ENCODE measurements at places on chromosomes 11 and 22.
A peak's percentile ranks its signal among the peaks of the same experiment; 100 is the strongest.

GRCh38 chr11:2259466-2259830, 10.9 kb downstream of the ASCL2 start:
- H3K36me3 ChIP-seq = no peaks in the 10 kb centered on the region
- H3K27ac ChIP-seq = no peak overlapping the region
- peaks cover 95% of the 10 kb centered on the region for H3K27me3 ChIP-seq
- no peak overlapping the region for H3K4me3 ChIP-seq

DNA sequence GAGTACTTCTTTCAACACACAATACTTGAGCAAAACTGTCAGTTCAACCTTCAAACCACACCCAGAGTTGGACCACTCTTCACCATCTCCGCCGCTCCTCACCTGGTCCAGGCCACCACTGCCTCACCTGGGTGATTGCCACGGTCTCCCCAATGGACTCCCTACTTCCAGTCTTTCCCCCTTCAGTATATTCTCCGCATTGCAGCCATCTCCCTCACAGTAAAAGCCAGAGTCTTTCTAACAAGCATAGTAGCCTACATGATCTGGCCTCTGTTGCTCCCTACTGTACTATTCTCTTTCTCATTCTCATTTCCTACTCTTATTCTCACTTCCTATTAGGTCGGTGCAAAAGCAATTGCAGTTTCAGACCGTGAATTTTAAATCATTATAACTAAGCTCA, 28.5 kb downstream of the AASDHPPT start:
- no peaks in the 10 kb centered on the region for H3K36me3 ChIP-seq
- H3K27me3 ChIP-seq = no peaks in the 10 kb centered on the region
- no peaks in the 10 kb centered on the region for H3K4me1 ChIP-seq
- no peak for DNase-seq

DNA sequence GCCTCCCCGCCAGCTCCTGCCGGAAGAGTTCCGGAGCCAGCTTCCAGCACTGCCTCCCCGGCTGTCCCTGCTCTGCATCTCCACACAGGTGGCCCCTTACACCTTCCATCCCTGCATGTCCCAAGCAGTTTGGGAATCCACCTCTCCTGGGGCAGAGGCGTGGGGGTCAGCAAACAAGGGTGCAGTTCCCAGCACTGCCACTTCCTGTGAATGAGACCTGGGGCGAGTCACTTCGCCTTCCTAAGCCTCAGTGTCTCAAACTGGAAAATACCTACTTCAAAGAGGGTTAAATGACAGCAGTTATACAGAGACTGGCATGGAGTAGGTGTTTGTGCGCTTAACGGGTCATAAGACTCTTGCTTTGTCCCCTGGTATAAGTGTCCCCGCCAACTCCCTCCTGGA, 5.2 kb downstream of the CYTH4 start:
- H3K4me1 ChIP-seq = peaks cover 18% of the 10 kb centered on the region
- H3K27me3 ChIP-seq = no peaks in the 10 kb centered on the region

- no peak overlapping the region for H3K4me3 ChIP-seq
- no peak overlapping the region for H3K27ac ChIP-seq
- H3K4me1 ChIP-seq = peaks cover 6% of the 10 kb centered on the region
- DNase-seq = no peak
Measured at GRCh38 chr11:45181193-45181888, 34.9 kb downstream of the PRDM11 start.

GRCh38 chr11:57639321-57640067, 10.2 kb downstream of the YPEL4 start:
- no peak overlapping the region for H3K4me3 ChIP-seq
- peaks cover 3% of the 10 kb centered on the region for H3K4me1 ChIP-seq
- no peak overlapping the region for H3K27ac ChIP-seq
- no peaks in the 10 kb centered on the region for H3K36me3 ChIP-seq

- H3K36me3 ChIP-seq = no peaks in the 10 kb centered on the region
- H3K4me1 ChIP-seq = peaks cover 24% of the 10 kb centered on the region
- H3K27ac ChIP-seq = peak within 1 kb of the TSS; percentile 54
- H3K27me3 ChIP-seq = peaks cover 9% of the 10 kb centered on the region
- peak within 1 kb of the TSS; percentile 63 for H3K4me3 ChIP-seq
- DNase-seq = peak; percentile 43
Measured at GRCh38 chr22:50529897-50530579, at the start of gene TYMP. Gene TYMP, minus strand, starts transcription at chr22:50530012. Its CDS starts 303 bp downstream, at chr22:50529709.

- no peaks in the 10 kb centered on the region for H3K36me3 ChIP-seq
- no peak overlapping the region for H3K27ac ChIP-seq
- no peak for DNase-seq
- no peak overlapping the region for H3K4me3 ChIP-seq
- H3K4me1 ChIP-seq = no peaks in the 10 kb centered on the region
Measured at GRCh38 chr11:86129740-86130540, 61.1 kb upstream of the PICALM start.

DNA sequence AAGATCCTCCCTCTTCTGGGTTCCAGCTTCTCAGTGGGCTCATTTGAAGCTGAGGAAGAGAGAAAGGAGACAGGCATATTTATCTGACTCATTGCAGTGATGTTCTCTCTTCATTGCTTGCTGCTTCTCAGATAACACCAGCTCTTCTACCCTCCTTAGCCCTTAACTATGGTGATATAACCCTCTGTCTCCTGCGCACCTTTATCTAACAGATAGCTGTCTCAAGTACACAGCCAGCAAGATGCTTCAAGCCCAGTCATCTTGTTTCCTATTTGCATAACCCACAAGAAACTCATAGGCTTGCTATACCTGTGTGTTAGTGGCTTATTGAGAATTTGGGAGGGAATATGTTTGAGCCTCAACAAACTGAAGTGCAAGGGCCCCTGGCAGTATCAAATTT, 12.6 kb downstream of the PRSS23 start:
- DNase-seq = no peak
- no peaks in the 10 kb centered on the region for H3K36me3 ChIP-seq
- no peaks in the 10 kb centered on the region for H3K4me1 ChIP-seq
- H3K27ac ChIP-seq = no peak overlapping the region
- no peak overlapping the region for H3K4me3 ChIP-seq

GRCh38 chr11:61495801-61496601, 12.5 kb upstream of the LRRC10B start:
- no peak for DNase-seq
- peaks cover 20% of the 10 kb centered on the region for H3K27me3 ChIP-seq
- H3K4me3 ChIP-seq = no peak overlapping the region
- no peak overlapping the region for H3K27ac ChIP-seq
- no peaks in the 10 kb centered on the region for H3K4me1 ChIP-seq

DNA sequence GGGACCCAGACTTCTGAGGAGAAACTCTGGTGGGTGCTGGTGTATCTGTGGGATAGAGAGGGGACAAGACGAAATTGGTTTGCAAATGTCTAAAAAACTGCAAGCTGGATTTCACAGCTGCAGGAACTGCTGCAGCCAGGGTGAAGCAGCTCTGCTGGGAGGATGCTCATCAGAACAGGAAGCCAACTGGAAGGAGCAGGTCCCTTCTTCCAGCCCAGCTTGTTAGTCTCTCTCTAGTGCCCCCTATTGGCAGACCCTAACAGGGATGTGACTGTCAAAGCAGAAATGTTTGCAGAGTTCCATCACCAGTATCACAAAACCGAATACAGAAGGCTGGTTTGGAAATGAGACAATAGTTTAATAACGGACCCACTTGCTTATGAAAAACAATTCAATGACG, 74.8 kb upstream of the SLC22A12 start:
- no peaks in the 10 kb centered on the region for H3K4me1 ChIP-seq
- H3K27me3 ChIP-seq = peaks cover 98% of the 10 kb centered on the region

- H3K4me1 ChIP-seq = no peaks in the 10 kb centered on the region
- H3K36me3 ChIP-seq = no peaks in the 10 kb centered on the region
- H3K27ac ChIP-seq = no peak overlapping the region
- DNase-seq = no peak
- no peaks in the 10 kb centered on the region for H3K27me3 ChIP-seq
- no peak overlapping the region for H3K4me3 ChIP-seq
Measured at GRCh38 chr22:46639843-46640242, 19.7 kb downstream of the GRAMD4 start.

GRCh38 chr22:37190262-37190780, 2.3 kb upstream of the C1QTNF6 start:
- peaks cover 29% of the 10 kb centered on the region for H3K4me1 ChIP-seq
- H3K27ac ChIP-seq = no peak overlapping the region
- no peaks in the 10 kb centered on the region for H3K27me3 ChIP-seq
- no peak overlapping the region for H3K4me3 ChIP-seq

DNA sequence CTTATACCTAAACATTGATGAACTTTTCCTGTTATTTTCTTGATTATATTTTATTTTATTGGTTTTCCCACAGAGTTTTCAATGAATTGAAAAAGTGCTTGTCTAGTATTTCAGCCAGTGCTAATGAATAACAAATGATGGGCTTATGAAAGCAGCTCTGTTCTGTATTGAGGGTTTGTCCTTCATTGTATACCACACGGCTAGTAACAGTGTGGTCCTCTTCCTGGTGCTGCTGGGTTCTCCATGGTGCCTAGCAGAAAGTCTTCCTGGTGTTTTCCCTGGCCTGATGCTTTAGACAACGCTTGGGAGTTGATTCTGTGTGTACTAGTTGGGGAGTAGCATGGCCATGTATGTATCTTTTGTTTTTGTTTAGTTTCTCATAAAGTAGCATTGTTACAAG, 89.1 kb downstream of the MTMR3 start:
- DNase-seq = no peak
- H3K4me1 ChIP-seq = no peaks in the 10 kb centered on the region
- H3K4me3 ChIP-seq = no peak overlapping the region
- no peak overlapping the region for H3K27ac ChIP-seq

GRCh38 chr11:88538098-88538497, 200.6 kb upstream of the CTSC start:
- DNase-seq = no peak
- H3K36me3 ChIP-seq = no peaks in the 10 kb centered on the region
- H3K27ac ChIP-seq = no peak overlapping the region
- no peaks in the 10 kb centered on the region for H3K27me3 ChIP-seq
- H3K4me3 ChIP-seq = no peak overlapping the region

DNA sequence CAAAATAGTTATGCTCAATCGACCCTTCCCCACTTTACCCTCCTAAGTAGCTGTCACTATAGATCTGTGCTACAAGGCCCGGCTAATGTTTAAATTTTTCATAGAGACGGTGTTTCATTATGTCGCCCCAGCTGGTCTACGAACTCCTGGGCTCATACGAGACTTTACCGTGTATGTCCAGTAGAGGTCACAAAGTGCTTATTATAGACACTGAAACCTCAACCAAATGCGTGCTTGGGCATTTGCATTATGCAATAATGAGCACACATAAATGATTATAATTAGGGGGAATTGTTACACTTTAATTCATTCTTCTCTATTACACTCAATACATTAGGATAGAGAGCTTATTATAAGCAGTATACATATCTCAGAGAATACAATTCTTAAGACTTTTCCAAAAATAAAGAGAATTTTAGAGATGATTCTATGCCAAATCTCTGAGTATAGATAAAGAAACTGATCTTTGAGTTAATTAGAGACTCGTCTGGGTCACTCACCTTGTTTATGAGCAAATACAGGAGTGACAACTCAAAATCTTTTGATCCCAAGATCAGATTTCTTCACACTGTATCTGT, 12.5 kb upstream of the MRPL16 start:
- H3K27me3 ChIP-seq = no peaks in the 10 kb centered on the region
- no peaks in the 10 kb centered on the region for H3K36me3 ChIP-seq
- H3K4me1 ChIP-seq = peaks cover 19% of the 10 kb centered on the region

DNA sequence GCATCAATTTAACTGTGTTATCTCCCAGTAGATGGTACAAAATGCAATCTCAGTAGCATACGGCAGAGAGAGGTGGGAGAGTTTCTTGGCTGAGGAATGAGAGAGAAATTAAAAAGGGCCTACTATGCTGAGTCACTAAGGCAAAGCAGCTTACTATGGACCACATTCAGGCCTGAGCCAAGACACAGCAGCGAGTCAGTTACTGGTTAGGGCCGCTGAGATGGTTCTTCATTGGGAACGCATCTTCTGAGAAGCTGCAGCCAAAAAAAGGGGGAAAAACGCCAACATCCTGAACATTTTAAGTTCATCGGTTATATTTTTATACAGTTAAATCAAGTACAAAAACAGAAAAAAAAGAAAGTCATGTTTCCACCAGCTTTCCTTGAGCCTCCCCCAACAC, 61.1 kb upstream of the BDNF start:
- no peak overlapping the region for H3K27ac ChIP-seq
- no peaks in the 10 kb centered on the region for H3K4me1 ChIP-seq
- no peaks in the 10 kb centered on the region for H3K27me3 ChIP-seq
- no peak for DNase-seq
- no peak overlapping the region for H3K4me3 ChIP-seq

DNA sequence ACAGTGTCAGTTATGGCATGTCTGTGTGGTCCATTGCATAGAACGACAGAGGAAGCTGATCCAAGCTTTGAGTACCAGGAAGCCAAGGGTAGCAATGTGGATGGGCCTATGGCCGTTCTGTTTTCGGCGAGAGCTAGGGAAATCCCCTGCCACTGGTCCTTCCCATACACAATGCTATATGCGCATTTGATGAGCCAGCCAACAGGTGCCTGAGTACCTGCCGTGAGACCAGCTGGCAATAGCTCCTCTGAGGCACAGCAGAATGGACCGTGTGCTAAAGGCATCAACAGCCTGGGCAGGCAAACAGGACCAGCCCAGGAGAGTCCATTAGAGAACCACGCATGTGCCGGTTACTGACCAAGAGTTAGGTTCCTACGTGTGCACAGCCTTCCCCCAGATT, 753.0 kb downstream of the NTM start:
- DNase-seq = peak; percentile 54
- peaks cover 11% of the 10 kb centered on the region for H3K4me1 ChIP-seq
- H3K27ac ChIP-seq = peak overlapping the region; percentile 16
- H3K27me3 ChIP-seq = no peaks in the 10 kb centered on the region

- no peak overlapping the region for H3K27ac ChIP-seq
- no peak overlapping the region for H3K4me3 ChIP-seq
- H3K4me1 ChIP-seq = no peaks in the 10 kb centered on the region
- no peaks in the 10 kb centered on the region for H3K36me3 ChIP-seq
- DNase-seq = no peak
- H3K27me3 ChIP-seq = peaks cover 71% of the 10 kb centered on the region
Measured at GRCh38 chr22:19704355-19705015, 9.8 kb upstream of the SEPTIN5 start.

- H3K27ac ChIP-seq = no peak overlapping the region
- no peaks in the 10 kb centered on the region for H3K36me3 ChIP-seq
- no peak for DNase-seq
- H3K4me1 ChIP-seq = peaks cover 5% of the 10 kb centered on the region
- H3K27me3 ChIP-seq = 0 out of 2 replicates have a peak, but pooled peaks cover 4% of the 10 kb centered on the region
Measured at GRCh38 chr11:123474994-123475393, 44.9 kb downstream of the GRAMD1B start.

DNA sequence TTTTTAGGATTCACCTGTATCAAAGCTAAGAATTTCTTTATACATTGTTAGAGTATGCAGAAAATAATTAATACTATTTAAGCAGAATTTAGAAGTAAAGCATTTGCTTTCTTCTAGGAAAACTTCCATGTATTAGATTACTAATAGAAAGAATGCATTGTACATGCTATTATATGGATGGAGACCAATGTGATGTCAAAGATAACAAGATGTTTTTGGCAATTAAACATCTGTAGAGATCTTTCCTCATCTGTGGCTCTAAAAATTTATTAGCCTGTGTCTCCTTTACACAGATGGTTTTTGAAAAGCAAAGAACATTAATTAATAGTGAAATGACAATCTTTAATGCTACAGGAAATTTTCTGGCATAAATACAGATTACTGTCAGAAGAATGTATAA, 198.4 kb upstream of the CCDC179 start:
- no peaks in the 10 kb centered on the region for H3K27me3 ChIP-seq
- H3K4me3 ChIP-seq = no peak overlapping the region
- no peaks in the 10 kb centered on the region for H3K36me3 ChIP-seq
- no peak overlapping the region for H3K27ac ChIP-seq

Data from MM.1S (cell line).